ENCODE measurements at places on chromosomes 6 and 20. TPM values are rescaled to one million over a fixed set of nuclear protein-coding genes. Genes with fewer than 3 reads are reported as not detected.

Gene F13A1
- 108 TPM for total RNA-seq

Gene SIRPB2
- 3.9 TPM for total RNA-seq

Gene EEF1A2
- not detected for total RNA-seq

Gene SLPI
- 125 TPM for total RNA-seq

Gene PAX1
- not detected for total RNA-seq

Gene NELFE
- 74.1 TPM for total RNA-seq

Gene MAP1LC3A
- 135 TPM for total RNA-seq

Gene REPS1
- 52.4 TPM for total RNA-seq

Gene MOXD1
- 5.1 TPM for total RNA-seq

Gene TBP
- total RNA-seq = 14.5 TPM

Gene GJA1
- total RNA-seq = 44.7 TPM

Gene TGM3
- not detected for total RNA-seq

Gene PLCB1
- total RNA-seq = 36.8 TPM

Gene GSTA3
- total RNA-seq = not detected

Gene EMILIN3
- 84.6 TPM for total RNA-seq

Gene ADGRF4
- not detected for total RNA-seq

Gene ACTL10
- 4.3 TPM for total RNA-seq

Gene SGK2
- total RNA-seq = 1.5 TPM

Gene PRKN
- 6.5 TPM for total RNA-seq

Gene MUCL3
- total RNA-seq = under 0.01 TPM

Gene NFKBIL1
- 26.2 TPM for total RNA-seq

Gene CTCFL
- total RNA-seq = not detected

Gene TRAPPC3L
- total RNA-seq = 0.21 TPM

Gene MEP1A
- total RNA-seq = not detected

Gene TPBG
- 15.9 TPM for total RNA-seq

Gene YTHDF1
- total RNA-seq = 22.2 TPM

Gene RAB32
- 44.4 TPM for total RNA-seq

Gene BEND6
- 2.3 TPM for total RNA-seq

Gene FAM209B
- not detected for total RNA-seq

Gene MCHR2
- not detected for total RNA-seq

Gene TLDC2
- not detected for total RNA-seq

Gene GUCA1A
- total RNA-seq = not detected

Gene TRIM15
- not detected for total RNA-seq

Gene SLC17A2
- not detected for total RNA-seq
